ENCODE measurements at places on chromosomes 3 and 15.

DNA sequence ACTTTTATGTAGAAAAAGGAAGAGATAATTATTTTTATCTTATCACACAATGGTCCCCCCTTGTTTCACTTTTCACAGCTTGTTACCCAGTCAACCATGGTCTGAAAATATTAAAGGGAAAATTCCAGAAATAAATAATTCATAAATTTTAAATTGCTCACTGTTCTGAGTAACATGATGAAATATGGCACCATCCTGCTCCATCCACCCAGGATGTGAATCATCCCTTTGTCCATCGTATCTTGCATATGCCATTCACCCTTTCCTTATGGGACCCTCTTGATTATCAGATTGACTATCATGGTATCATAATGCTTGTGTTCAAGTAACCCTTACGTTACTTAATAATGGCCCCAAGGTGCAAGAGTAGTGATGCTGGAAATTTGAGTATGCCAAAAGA lies 43.7 kb downstream of the ANKRD28 start:
- no peak for DNase-seq

DNA sequence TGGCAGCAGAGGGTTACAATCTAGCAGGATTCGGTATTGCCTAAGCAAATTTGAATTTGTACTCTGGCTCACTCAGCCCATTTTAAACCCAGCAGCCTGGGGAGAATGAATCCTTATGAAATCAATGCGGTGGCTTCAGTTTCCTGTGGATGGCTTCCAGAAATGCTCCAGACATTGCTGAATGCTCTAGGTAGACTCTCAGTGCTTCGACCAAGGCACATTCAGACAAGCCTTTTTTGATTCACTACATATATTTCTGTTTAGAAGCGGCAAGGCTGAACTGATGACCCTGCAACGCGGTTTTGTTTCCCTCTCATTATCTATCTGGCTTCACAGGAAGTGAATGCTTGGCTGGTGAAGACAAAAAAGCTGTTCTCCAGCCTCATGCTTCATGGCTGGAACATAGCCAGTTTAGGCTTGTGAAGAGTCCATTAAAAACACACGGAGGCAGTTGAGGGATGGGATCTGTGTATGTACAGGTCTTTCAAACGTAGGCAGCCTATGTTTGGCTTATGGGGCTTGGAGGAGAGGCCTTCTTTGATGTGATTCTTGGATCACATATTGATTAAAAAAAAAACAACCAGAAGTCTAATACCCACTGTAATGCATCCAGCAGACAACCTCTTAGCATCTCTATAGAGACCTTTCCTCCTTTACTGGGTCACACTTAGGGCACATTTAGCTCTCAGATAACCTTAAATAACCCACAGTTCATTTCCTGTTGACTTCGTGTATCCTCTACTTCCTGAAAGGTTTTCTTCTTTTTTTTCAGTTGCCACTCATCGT lies 400.2 kb upstream of the TBL1XR1 start:
- DNase-seq: peak; percentile 23

DNA sequence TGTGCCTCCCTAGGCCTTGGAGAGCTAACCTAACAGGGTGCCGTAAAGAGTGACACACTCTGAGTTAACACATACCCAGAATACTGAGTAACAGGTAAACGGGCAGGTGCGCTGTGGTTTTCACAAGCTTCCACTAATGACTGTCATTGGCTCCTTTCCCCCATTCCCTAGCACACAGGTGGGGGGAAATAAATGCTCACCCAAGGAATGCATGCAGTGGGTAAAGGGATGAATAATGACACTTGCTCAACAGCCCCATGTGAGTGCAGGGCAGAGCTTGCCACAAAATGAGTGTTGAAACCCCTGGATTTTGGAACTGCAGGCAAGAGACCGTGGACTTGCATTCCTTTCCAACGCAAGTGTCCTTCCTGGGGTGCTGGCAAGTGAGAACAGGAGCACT lies 57.6 kb downstream of the ADAMTS17 start:
- no peak for DNase-seq

- no peak for DNase-seq
Observed at GRCh38 chr15:61036136-61036535, 193.0 kb downstream of the RORA start.

- DNase-seq: no peak
Observed at GRCh38 chr15:38066612-38067011, 132.2 kb downstream of the TMCO5A start.
